ENCODE measurements at places on chromosomes 5 and 9. TPM values are rescaled to one million over a fixed set of nuclear protein-coding genes. Genes with fewer than 3 reads are reported as not detected.
A peak's percentile ranks its signal among the peaks of the same experiment; 100 is the strongest.

Gene TAF11L10
- not detected for total RNA-seq

DNA sequence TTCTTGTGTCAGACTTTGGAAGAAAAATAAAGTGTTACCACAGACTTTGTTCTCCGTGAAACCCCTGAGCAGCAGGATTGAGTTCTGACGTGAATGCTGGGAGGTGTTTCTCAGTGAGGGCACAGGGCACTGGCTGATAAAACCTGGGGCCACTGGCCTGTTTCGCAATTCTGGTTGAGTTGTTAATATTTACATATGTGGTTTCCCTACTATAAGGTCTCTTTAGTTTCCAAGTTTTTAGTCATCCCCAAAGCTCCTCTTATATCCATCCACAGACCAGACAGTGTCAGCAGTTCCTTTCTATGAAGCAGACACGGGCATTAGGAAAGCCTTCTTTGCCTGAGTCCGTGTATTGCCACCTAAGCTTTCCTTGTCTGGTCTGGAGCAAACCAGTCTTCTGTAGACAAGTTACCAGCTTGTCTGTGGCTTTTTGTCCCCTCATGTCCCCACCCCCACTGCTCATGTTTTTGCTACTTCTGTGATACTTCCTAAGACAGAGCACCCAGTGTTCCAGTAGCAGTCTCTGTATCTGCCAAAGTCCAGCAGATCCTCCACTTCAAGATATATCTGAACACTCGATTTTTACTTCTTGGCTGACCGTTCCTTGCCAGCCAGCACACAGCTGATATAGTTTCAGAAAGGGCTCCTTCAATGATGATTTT, 42.0 kb downstream of the ACO1 start:
- no peak for DNase-seq
- peaks cover 4% of the 10 kb centered on the region for H3K4me1 ChIP-seq
- H3K27me3 ChIP-seq = no peaks in the 10 kb centered on the region
- peaks cover 30% of the 10 kb centered on the region for H3K36me3 ChIP-seq

Gene ARID3C
- 0.14 TPM for total RNA-seq

GRCh38 chr5:38193015-38193581, 65.3 kb upstream of the EGFLAM start:
- no peak overlapping the region for H3K4me3 ChIP-seq
- no peak overlapping the region for H3K27ac ChIP-seq
- peak; percentile 86 for DNase-seq
- H3K27me3 ChIP-seq = peaks cover 25% of the 10 kb centered on the region

DNA sequence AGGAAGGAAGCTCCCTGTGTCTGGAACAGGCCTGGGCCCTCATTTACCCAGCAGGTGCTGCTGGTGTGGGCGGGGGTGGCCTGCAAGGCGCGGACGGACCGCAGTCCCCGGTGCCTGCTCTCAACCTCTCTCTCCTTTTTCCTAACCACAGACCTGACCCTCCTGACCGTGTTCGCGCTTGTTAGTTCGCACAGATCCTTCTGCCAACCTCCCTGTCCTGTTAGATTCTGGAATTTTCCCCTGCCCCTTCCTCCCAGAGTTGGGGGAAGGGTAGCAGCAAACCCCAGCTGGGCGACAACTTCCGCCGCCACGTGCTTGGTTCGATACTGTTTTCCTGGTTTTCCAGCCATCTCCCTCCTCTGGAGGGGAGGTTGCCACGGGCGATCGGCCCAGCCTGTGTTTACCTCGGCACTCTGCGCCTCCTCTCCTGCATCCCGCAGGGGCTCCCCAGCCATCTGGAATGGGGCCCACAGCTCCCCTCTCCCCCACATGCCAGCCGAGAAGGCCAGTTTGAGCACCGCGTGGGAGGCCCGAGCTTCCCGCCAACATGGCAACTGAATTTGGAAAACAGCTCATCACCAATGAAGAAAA, 70.8 kb upstream of the UNC5A start:
- no peak overlapping the region for H3K27ac ChIP-seq
- H3K36me3 ChIP-seq = no peaks in the 10 kb centered on the region
- no peak for DNase-seq
- H3K4me3 ChIP-seq = no peak overlapping the region
- H3K27me3 ChIP-seq = peaks cover 50% of the 10 kb centered on the region

Gene PCDHA7
- total RNA-seq = not detected

Gene KLF9
- total RNA-seq = 16.5 TPM

DNA sequence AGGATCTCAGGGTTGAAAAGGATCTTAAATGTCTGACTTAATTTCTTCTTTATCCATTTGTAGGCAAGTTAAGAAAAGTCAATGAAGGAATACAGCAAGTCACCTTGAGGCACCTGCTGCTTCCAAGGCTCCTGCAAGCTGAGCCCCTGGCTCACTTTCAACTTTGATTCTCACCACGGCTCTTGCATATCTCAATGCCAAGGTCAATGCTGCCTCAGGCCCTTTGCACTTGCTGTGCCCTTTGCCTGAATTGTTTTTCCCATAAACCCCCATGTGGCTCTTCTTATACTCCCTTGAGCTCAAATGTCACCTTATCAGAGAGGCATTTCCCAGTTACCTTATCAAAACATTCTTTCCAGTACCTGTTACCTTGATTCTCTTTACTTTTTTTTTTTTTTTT, 144.3 kb upstream of the RAPGEF1 start:
- no peaks in the 10 kb centered on the region for H3K27me3 ChIP-seq
- H3K27ac ChIP-seq = no peak overlapping the region
- H3K4me1 ChIP-seq = peaks cover 7% of the 10 kb centered on the region
- no peaks in the 10 kb centered on the region for H3K36me3 ChIP-seq

Gene TAF11L11
- not detected for total RNA-seq

DNA sequence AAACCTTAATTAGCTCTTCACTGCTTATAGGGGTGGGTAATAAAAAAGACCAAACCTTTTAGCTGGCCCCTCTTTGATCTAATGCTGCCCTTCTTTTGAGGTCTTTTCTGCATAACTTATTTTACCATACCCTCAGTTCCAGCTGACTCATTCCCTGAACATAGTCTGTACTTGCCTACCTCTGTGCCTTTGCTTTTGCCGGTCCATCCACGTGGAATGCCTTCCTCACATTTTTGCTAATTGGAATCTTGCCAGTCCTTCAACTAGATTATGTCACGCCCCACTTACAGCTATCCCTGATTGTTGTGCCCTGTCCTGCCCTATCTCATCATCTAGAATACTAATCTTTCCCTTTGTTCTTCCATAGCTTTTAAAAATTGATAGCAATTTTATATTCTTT, 44.2 kb downstream of the FAF2 start:
- H3K4me3 ChIP-seq = no peak overlapping the region
- no peak for DNase-seq
- no peak overlapping the region for H3K27ac ChIP-seq
- no peaks in the 10 kb centered on the region for H3K27me3 ChIP-seq

- H3K27ac ChIP-seq = no peak overlapping the region
- H3K36me3 ChIP-seq = no peaks in the 10 kb centered on the region
- peaks cover 5% of the 10 kb centered on the region for H3K27me3 ChIP-seq
- H3K4me1 ChIP-seq = no peaks in the 10 kb centered on the region
- no peak for DNase-seq
Observed at GRCh38 chr9:127035948-127036347, 86.5 kb downstream of the ANGPTL2 start.

Gene PDE4D
- 47.7 TPM for total RNA-seq

Gene SECISBP2
- total RNA-seq = 50.7 TPM
